Lung (tissue), 17 donors: ENCODE measurements at places on chromosomes 4 and X. TPM values are rescaled to one million over a fixed set of nuclear protein-coding genes. Genes with fewer than 3 reads are reported as not detected.

Gene PRR32
- not detected for total RNA-seq

GRCh38 chrX:85516131-85516530 is 136.7 kb upstream of the POF1B start:
- no peak for DNase-seq

DNA sequence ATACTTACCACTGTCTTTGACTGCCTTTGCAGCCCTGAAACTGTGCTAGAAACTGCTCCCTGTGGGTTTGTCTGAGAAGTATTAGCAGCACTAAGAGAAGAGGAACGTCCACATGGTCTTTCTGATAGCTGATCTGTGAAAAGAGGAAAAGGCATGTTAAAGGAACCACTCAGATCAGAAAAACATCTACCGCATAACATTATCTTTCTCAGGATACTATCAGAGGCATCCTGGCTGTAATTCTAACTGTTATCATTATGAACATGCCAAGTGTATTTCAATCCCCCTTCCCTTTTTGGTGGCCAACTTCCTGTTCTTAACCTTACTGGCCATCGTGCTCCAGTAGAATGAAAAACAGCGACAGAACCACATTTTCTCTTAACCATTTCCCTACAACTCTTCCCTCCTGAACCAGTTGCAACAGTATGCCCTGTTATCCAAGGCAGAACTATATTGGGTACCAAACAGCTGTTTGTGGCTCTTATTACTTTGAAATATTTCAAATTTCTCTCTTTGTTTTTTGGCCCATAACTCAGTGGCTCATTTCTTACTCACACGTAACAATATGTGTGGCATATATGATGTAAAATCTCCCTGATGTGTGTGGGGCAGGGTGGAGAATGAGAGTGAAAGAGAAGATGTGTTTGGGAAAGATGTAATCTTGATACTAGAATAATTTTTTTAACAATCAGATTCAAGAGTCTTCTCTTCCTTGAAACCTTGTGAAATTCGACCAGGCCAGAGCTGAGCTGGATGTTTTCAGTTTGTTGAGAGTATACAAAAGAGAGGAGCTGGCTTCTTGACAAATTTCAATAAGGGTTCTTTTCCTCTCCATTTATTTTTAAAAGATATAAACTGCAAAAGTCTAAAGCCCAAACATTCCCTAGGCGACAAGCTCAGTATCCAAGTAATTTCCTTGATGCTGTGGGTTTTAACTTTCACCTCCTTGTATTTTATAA is 35.2 kb downstream of the ARHGEF6 start:
- DNase-seq: peak; percentile 42

DNA sequence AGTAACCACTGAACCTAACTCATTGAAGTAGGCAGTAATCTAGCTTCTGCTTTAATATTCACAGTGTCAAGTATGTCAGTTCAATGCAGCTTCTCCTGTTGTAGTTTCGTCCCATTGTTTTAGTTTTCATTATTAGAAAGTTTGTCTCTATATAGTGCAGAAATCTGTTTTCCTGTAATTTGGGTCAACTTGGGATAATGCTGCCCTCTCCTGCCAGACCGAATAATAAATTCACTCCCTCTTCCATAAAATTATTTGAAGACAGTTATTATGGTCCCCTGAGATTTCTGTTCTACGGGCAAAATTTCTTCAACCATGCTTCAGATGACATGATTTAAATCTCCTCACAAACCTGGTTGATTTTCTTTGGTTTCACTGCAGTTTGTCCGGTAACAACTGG is 4.6 kb upstream of the LUZP4 start:
- peak; percentile 24 for DNase-seq

Gene PPP1R3F
- total RNA-seq: 7.6 TPM

- no peak for DNase-seq
Observed at GRCh38 chrX:109839694-109840567, 106.9 kb upstream of the ACSL4 start.

- DNase-seq: peak; percentile 36
Observed at GRCh38 chr4:102761296-102761701, 531 bp upstream of the MANBA start.

- DNase-seq: no peak
Observed at GRCh38 chrX:153874366-153875125, 11.4 kb downstream of the L1CAM start.

Gene IL3RA
- 21.6 TPM for total RNA-seq

DNA sequence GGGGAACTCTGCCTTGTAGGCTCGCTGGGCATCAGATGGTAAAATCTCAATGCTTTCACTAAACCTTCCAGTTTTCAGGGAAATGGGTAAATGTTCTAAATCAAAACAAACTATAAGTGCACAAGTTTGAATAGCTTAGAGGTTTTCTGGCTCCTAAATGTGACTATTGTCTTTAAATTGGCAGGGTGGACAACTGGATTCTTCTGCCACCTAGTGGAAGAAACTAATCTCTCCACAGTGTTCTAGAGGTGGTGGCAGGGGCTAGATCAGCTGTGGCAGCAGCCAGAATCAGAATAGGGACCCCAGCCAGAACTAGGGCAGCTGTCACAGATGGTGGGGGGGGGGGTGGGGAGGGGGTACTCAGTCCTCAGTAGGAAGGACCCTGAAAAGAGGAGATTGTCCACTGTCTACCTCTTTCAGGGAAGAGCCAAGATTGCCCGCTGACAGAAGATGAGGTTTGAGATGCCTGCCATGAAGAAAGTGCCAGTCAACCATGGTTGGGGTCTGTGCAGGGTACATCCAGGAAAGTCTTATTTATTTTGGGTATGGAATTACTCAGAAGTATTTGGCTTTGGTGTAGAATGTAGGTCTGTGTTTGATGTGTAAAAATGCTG is 201.4 kb downstream of the CCNG2 start:
- peak; percentile 74 for DNase-seq
